ENCODE measurements at places on chromosomes 5 and 9. TPM values are rescaled to one million over a fixed set of nuclear protein-coding genes. Genes with fewer than 3 reads are reported as not detected.

The GADD45G gene
- 2.1 TPM for total RNA-seq

The TTLL11 gene
- 13.0 TPM for total RNA-seq

The LRSAM1 gene
- total RNA-seq: 10.4 TPM

The MEIKIN gene
- 0.52 TPM for total RNA-seq

The PCDH12 gene
- 12.0 TPM for total RNA-seq

The AFF4 gene
- total RNA-seq: 35.5 TPM

The KLHL3 gene
- 4.2 TPM for total RNA-seq

The PITX1 gene
- total RNA-seq: 2.6 TPM

The PFN3 gene
- total RNA-seq: not detected

The CKMT2 gene
- total RNA-seq: 92.9 TPM

The FAM78A gene
- 14.6 TPM for total RNA-seq

The GLDC gene
- total RNA-seq: under 0.01 TPM

The ITK gene
- under 0.01 TPM for total RNA-seq

The SAXO1 gene
- not detected for total RNA-seq

The CDKN2B gene
- not detected for total RNA-seq

The LCN10 gene
- total RNA-seq: 2.1 TPM

The ZNF618 gene
- total RNA-seq: 4.7 TPM

The DELE1 gene
- 42.3 TPM for total RNA-seq

The PCDHGA8 gene
- 3.7 TPM for total RNA-seq

The SLCO4C1 gene
- total RNA-seq: 1.0 TPM

The KIF20A gene
- total RNA-seq: 8.9 TPM

The CDH12 gene
- 1.6 TPM for total RNA-seq

The RPL12 gene
- total RNA-seq: 1,305 TPM

The PARP8 gene
- 12.0 TPM for total RNA-seq

The TSSK1B gene
- not detected for total RNA-seq

The CTNND2 gene
- 0.52 TPM for total RNA-seq

The NR5A1 gene
- total RNA-seq: not detected

The PDE6A gene
- not detected for total RNA-seq

The SLC46A2 gene
- total RNA-seq: under 0.01 TPM

The CWC27 gene
- total RNA-seq: 9.9 TPM

The CFAP157 gene
- total RNA-seq: not detected

The TMC1 gene
- total RNA-seq: 0.52 TPM

The ZNG1C gene
- 19.8 TPM for total RNA-seq

The LCN9 gene
- not detected for total RNA-seq

The SLC6A7 gene
- not detected for total RNA-seq

The CARD9 gene
- 1.0 TPM for total RNA-seq

The GCNT4 gene
- under 0.01 TPM for total RNA-seq

The PCDHA7 gene
- total RNA-seq: 0.52 TPM

The TMEFF1 gene
- not detected for total RNA-seq

The SPINK13 gene
- not detected for total RNA-seq

The ALDOB gene
- total RNA-seq: not detected

The TRAF1 gene
- total RNA-seq: 2.1 TPM

The PCDHGA10 gene
- total RNA-seq: 4.2 TPM

The CCDC171 gene
- total RNA-seq: 5.7 TPM

The SLC6A3 gene
- total RNA-seq: not detected

The FAM151B gene
- total RNA-seq: 7.8 TPM

Measured in skeletal muscle tissue (tissue), 5 donors.